Hair follicular keratinocyte (primary cell): ENCODE measurements at places on chromosomes 6 and 20. TPM values are rescaled to one million over a fixed set of nuclear protein-coding genes. Genes with fewer than 3 reads are reported as not detected.

Gene TBXT
- total RNA-seq, result not detected in 2 replicates

Gene FAM83C
- 0.62 and 1.0 TPM in 2 replicates for total RNA-seq

Gene CLPSL2
- not detected in 2 replicates for total RNA-seq

Gene FAM217A
- not detected in 2 replicates for total RNA-seq

Gene GTSF1L
- total RNA-seq, result not detected in 2 replicates

Gene EDN1
- total RNA-seq, result 3.4 and 5.5 TPM in 2 replicates

Gene ADAM33
- 0.04 TPM in 1 of 2 replicates, not detected in the other for total RNA-seq

Gene L3MBTL1
- total RNA-seq, result 2.0 and 4.2 TPM in 2 replicates

Gene CD24
- 175 and 345 TPM in 2 replicates for total RNA-seq

Gene MATN4
- not detected in 2 replicates for total RNA-seq

Gene PDE7B
- under 0.01 and 0.11 TPM in 2 replicates for total RNA-seq

Gene PDE10A
- total RNA-seq, result not detected in 2 replicates

Gene NNAT
- total RNA-seq, result 0.30 TPM in 1 of 2 replicates, not detected in the other

Gene PRKN
- 0.39 TPM in 1 of 2 replicates, not detected in the other for total RNA-seq

Gene MYLK4
- 0.04 TPM in 1 of 2 replicates, not detected in the other for total RNA-seq

Gene EEF1A2
- total RNA-seq, result not detected in 2 replicates

Gene SOBP
- 0.19 TPM in 1 of 2 replicates, not detected in the other for total RNA-seq

Gene UNC93A
- total RNA-seq, result not detected in 2 replicates

Gene SEMG1
- not detected in 2 replicates for total RNA-seq

Gene OPRM1
- total RNA-seq, result not detected in 2 replicates

Gene ISM1
- 1.0 and 4.4 TPM in 2 replicates for total RNA-seq

Gene XKR7
- not detected in 2 replicates for total RNA-seq

Gene BHLHE23
- total RNA-seq, result not detected in 2 replicates

Gene C6orf120
- 20.5 and 24.0 TPM in 2 replicates for total RNA-seq

Gene PLA2G7
- 0.04 and 0.78 TPM in 2 replicates for total RNA-seq

Gene BMP6
- 0.04 TPM in 1 of 2 replicates, not detected in the other for total RNA-seq
